ENCODE measurements at places on chromosomes 4 and X.

GRCh38 chr4:158033416-158034120 lies 139.3 kb downstream of the GASK1B start:
- DNase-seq, result no peak

- DNase-seq, result no peak
Observed at GRCh38 chr4:129355031-129355430, 259.1 kb downstream of the C4orf33 start.

GRCh38 chr4:169225058-169225751 lies 45.6 kb downstream of the SH3RF1 start:
- no peak for DNase-seq

DNA sequence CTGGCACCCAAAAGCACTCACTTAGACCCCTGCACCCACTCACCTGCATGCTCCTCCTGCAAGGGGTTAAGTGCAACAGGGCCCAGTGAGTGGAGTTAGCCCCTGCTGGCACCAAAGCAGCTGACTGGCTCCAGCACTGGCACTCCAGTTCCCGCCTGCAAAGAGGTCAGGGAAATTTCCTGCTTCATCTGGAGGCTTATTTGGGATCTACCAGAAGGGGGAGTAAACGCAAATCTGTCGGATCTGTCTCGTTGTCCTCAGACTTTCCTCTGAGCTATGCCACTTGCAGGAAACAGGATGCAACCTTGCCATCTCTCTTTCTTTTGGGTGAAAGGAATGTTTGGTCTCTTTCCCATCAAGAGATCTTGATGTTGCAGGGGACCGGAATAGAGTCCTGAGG lies 435.6 kb downstream of the PCDH10 start:
- no peak for DNase-seq

DNA sequence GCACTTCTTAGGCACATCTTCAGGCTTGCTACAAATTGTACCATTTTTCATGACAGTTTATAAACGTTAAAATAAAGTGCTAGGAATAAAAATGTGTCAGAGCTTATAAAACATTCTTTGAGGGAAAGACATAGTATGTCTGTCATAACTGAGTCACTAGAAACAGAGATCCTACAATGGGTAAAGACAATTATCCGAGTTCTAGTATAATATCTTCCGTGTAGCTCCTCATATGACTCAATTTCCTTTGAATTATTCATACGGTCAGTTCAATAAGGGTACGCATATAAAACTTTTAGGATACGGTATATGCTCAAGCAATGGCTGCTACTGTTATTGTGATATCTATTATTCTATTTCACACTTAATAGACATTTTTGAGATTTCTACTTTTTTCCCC lies 349.1 kb downstream of the PCDH10 start:
- DNase-seq, result no peak

GRCh38 chr4:86661006-86661405 lies 66.9 kb downstream of the PTPN13 start:
- no peak for DNase-seq

- DNase-seq, result peak; percentile 31
Observed at GRCh38 chr4:128288689-128289106, 1.1 kb upstream of the PGRMC2 start.

- DNase-seq, result no peak
Observed at GRCh38 chr4:185849664-185850550, 37.9 kb upstream of the SORBS2 start.

DNA sequence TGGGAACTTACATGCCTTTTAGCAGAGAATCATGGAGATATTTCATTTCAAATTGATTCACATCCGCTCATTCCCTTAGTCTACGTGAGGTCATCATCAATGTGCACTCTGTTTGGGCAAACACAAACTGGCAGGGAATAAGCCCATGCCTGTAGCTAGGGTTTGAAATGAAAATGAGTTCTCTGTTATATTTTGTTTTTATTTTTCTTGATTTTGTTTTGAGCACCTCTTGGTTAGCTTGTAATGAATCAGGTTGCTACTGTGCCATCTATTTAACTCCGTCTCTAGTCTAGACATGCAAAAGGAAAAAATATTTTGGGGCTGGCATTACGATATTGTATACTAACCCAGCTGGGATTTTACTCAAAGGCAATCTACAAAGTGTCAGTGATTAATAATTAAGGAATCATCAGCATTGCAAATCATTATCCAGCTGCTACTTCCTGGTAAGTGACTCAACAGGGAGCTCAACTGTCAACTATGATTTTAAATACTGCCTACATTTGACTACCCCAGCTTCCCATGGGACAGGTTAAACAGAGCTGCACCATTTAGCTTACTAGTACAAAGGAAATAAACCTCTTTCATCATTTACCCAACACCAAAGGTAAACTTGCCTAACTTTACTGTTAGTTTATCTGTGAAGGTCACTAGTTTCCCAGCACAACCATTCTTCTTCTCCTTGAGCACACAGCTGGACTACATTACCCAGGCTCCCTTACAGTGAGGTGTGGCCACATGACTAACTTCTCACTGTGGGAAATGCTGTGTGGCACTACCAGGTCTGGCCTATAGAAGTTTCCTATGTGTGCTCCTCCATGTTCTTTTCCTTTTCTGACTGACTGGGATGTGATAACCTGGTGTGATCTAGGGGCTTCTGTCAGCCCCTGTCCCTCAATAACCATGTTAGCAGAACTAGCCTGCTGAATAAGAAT lies 21.2 kb upstream of the TRPC5OS start:
- DNase-seq, result no peak

- DNase-seq, result no peak
Observed at GRCh38 chr4:76830964-76831703, 66.8 kb downstream of the SOWAHB start.

DNA sequence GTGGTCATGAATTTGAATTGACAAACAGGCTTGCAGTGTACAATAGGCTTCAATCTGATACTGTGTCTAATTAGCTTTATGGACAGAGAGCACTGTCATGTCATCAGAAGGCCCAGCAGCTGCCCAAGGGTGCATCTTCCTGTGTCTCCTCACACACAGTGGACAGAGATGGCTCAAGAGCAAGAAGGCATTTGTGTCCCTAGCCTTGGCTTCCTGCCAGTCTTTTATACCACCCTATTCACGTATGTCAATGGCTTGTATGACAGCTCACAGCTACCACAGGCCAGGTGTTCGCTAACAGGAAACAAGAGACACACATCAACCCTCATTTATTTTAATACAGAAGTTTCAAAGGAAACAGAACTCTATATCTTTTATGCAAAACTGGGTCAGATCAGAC lies 874.0 kb upstream of the AGA start:
- DNase-seq, result no peak

DNA sequence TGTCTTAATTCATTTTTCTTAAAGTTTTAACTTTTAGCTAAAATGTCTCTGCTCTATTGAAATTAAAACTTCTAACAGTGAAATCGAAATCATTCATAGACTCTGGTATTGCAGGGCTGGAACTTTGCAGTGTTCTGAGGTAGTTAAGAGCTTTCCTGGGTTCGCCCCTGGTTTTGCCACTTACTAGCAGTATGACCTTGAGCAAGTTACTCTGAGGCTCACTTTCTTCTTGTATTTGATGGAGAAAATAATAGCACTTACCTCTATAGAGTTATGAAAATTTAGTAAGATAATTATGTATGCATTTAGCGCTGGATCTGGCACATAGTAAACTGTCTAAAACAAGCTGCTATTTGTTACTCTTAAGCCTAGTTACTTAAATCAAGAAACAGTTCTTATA lies 1.7 kb downstream of the SLAIN2 start:
- DNase-seq, result no peak

DNA sequence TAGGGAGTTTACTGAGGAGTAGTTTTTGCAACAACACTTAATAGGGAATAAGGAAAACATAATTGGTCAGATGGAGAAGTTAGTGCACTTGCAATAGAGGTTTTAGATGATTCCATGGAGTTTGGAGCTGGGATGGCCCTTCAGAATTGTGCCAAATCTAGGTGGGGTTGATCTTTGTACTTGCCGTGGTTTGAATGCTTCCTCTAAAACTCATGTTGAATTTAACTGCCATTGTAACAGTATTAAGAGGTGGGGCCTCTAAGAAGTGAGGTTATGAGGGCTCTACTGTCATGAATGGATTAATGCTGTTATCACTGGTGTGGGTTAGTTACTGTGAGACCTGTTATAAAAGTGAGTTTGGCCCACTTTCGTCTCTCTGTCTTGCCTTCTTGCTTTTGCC lies 94.4 kb upstream of the BOD1L1 start:
- no peak for DNase-seq

DNA sequence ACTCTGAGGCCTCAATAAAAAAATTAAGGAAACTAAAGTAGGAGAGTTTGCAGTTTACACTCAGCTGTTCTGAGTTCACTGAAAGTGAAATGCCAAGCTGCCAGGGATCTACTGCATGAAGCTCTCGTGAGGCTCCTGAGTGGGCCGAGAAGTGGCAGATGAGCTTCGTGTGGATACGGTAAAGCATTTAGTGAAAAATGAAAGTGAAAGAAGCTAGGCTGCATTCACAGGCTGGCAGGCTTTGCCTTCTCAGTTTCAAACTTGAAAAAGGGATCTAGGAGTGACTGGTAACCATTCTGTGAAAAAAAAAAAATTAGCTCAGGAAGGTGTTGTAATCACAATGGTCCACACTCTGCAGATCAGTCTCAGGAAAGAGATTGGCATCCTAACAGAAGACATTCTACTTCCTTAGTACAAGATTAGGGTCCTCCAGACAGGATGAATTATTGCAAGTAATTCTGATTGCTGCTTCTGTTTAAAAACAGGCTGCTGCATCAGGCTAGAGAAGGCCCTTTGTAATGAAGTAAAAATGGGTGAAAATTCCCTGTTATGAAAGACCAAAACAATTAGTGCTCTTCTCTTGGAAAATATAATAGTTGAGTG lies 679.9 kb downstream of the RPA4 start:
- DNase-seq, result peak; percentile 23

- DNase-seq, result no peak
Observed at GRCh38 chr4:178612733-178613132, 1170.5 kb upstream of the AGA start.

DNA sequence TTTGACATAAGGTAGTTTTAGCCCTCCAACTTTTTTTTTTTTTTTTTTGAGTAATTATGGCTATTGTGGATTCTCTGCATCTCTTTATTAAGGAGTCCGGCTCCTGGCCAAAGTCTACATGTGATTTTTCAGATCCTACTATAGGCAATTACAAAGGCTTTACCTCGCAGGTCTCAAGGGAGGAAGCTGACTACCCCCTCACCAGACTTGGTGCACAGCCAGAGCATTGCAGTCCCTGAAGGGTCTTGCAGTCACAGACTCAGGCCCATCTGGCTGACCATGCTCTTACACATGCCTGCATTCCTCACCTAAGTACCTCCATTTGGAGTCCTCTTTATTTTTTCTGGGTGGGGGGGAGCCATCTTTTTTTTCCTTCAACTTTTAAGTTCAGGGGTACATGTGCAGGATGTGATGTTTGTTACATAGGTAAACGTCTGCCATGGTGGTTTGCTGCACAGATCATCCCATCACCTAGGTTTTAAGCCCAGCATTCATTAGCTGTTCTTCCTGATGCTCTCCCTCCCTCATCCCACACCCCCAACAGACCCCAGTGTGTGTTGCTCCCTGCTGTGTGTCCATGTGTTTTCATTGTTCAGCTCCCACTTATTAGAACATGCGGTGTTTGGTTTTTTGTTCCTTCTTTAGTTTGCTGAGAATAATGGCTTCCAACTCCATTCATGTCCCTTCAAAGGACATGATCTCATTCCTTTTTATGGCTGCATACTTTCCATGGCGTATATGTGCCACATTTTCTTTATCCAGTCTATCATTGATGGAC lies 88.4 kb upstream of the STIM2 start:
- DNase-seq, result no peak

DNA sequence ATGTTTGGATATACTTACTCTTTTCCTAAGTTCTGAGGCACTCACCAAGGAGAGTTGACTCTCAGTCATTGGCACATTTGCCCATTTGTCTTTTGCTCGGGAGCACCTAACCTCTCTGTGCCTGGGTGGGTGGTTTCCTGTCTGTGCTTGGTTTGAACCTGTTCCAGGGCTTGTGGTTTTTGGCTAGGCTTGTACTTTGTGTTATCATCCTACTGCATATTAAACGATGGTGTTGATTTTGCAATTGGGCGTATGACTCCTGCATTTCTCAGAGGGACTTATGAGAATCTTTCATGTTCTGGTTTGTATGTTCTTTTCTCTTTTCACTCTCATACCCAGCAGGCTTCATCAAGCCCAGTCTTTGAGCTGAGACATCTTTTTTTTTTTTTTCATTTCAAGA lies 161.7 kb downstream of the BTC start:
- DNase-seq, result no peak

DNA sequence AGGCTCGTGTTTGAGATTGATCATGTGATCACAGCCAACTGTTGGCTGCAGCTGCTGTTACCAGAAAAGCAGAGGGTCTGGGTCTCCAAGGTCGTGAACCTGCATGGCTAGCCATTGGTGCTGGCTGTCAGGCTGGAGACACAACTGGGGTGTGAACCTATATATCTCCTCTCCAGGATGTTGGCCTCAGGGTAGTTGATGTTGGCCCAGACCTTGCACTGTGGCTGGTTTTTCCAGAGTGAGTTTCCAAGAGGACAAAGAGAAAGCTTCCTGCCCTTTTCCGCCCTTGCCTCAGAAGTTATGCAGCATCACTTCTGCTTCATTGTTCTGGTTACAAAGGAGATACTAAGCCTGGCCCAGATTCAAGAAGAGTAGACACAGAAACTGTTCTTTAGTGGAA lies 607.8 kb upstream of the HS3ST1 start:
- DNase-seq, result no peak

- DNase-seq, result peak; percentile 84
Observed at GRCh38 chrX:131704136-131704695, 160.3 kb downstream of the OR13H1 start.
